CD4-positive, alpha-beta memory T cell (primary cell): ENCODE measurements at places on chromosomes 2 and 18.
A peak's percentile ranks its signal among the peaks of the same experiment; 100 is the strongest.

- peak; percentile 36 for DNase-seq
Measured at GRCh38 chr2:23380562-23381065, 4.4 kb upstream of the KLHL29 start.

- DNase-seq = no peak
Measured at GRCh38 chr2:136209561-136210454, 91.9 kb upstream of the CXCR4 start.

- no peak for DNase-seq
Measured at GRCh38 chr2:135563793-135564192, 32.5 kb downstream of the R3HDM1 start.

- no peak for DNase-seq
Measured at GRCh38 chr2:96716388-96716787, 23.5 kb downstream of the LMAN2L start.

DNA sequence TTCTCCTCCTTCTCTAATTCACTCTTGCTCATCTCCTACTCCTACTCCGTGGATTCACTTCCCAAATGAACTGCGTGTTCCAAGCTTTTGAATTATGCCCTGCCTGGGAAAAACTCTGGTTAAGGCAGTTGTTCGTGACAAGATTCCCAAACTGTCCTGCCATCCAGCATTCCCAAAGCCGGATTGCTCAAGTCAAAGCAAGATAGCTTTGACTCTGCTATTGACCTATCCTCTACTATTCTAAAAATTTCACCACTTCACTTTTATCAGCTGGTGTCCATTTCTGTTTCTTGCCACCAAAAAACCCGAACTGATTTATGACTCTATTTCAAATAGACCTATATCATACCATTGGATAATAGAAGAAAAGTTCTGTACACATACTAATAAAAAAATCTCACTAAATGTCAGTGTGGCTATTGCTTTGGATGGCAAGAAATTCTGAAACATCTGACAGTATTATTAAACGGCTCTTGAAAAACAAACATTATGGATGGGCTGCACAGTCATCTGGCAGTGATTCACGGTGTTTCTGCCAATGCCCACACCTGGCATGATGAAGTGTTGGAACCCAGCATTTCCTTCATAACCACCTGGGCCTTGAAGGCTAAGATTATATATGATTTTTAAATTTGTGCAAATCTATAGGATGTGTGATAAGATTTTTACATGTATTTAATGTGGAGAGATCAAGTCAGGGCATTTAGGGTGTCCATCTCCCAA, 87.4 kb downstream of the NCKAP5 start:
- no peak for DNase-seq

DNA sequence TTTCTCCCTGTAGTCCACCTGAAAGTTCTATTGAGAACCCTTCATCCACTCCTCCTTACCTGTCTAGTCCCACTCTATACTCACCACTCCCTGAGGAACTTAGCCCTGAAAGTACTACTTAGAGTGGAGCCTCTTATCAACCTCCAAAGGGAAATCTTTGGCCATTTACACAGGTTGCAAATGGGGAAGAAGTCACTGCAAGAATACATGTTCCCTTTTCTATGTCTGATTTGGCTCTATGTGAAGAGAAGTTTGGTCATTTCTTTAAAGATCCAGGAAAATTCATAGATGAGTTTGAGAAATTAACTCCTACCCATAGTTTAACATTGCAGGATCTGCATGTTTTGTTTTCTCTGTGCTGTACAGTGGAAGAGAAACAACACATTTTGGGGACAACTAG, 22.9 kb upstream of the MGAT4A start:
- DNase-seq = no peak

DNA sequence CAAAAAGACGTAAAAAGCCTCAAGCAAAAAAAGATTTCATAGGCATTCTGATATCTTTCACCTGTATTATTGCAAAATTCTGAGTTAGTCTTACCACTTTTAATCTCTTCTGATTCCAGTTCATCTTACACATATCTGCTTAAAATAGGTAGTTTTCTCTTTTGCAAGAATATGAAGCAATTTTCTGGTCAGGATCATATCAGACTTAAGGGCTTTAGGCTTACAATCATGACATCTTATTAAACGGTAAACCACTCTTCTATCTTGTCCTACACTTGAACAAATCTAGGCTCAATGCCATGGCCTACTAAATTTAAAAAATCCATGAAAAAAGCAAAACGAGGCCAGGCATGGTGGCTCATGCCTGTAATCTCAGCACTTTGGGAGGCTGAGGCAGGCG, 50.1 kb upstream of the GAREM1 start:
- no peak for DNase-seq
